Stimulated activated CD8-positive, alpha-beta memory T cell treated with anti-CD3 and anti-CD28 coated beads, Interleukin-4, amount 100 ng/mL, for 24 hours (primary cell): ENCODE measurements at places on chromosomes 11 and 22.

DNA sequence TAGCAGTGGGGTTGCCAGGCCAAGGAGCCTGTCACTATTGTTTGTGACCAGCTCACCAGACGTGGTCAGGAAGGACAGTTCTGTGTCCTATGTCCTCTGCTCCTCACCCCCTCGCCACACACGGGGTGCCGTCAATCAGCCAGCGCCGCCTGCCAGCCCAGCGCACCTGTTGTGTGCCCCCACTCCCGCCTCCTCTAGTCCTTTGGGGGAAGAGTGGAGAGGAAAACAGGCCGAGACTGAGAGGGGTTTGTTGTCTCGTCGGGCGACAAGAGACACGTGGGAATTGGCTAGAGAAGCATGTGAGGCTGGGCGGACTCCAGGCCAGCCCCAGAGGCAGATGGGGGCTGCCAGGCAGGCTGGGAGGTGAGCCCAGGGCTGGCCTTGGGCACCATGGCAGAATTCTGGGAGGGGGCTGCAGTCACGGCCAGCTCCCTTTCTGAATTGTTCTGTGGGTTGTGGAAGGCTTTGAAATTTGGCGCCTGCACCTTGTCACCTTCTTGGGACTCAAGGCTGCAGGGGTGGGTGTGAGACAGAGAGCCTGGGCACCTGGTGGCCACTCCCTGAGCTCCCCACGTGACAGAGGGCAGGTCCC, 3.1 kb upstream of the KCNQ1OT1 start:
- DNase-seq = no peak

DNA sequence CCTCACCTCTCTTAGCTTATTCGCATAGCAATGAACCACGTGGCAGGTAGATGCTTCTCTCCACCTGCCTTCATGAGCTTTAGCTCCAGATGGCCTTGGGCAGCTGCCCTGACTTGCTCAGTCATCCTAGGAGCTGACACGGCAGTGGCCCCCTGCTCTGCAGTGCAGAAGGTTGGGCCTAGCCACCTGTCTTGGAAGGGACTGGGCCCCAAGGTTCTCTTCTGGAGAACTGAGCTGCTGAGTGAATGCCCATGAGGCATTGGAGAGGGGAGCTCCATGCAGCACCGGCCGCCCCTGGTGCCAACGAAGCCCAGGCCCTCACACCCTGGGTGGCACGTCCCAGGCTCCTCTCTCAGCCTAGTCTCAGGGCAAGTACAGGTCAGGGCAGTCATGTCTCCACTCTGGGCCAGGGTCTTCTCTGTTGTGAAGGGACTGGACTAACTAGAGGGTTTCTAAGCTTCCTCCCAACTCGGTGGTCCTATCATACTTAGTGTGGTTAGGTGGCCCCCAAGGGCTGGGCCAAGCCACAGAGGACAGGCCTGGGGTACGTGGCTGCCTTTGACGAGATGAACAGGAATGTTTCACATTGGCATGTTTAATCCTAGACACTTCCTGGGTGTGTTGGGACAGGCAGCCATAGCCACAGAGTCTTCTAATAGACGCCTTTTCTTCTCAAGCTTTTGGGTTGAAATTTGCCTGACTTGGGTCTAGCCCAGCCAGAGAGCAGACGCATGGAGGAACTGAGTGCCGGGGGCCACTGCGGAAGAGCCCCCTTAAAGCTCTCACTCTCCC, 47.9 kb downstream of the ALX4 start:
- no peak for DNase-seq

DNA sequence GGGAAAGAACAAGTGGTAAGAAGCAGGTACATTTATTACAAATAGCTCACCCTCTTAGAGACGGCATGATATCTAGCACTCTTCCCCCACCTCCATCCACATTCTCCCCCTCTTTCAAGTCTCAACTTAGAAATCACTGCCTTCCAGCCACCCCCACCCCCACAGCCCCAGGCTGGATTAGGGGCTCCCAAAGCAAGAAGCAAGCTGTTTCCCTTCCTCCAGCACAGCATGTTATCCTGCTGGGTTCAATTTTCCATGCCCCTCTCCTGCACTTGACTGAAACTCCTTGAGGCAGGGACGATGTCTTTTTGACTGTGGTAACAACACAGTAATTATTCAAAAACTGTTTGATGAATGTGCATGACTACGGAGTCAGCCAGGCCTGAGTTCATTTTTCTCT, 350.7 kb downstream of the LARGE1 start:
- DNase-seq = no peak

DNA sequence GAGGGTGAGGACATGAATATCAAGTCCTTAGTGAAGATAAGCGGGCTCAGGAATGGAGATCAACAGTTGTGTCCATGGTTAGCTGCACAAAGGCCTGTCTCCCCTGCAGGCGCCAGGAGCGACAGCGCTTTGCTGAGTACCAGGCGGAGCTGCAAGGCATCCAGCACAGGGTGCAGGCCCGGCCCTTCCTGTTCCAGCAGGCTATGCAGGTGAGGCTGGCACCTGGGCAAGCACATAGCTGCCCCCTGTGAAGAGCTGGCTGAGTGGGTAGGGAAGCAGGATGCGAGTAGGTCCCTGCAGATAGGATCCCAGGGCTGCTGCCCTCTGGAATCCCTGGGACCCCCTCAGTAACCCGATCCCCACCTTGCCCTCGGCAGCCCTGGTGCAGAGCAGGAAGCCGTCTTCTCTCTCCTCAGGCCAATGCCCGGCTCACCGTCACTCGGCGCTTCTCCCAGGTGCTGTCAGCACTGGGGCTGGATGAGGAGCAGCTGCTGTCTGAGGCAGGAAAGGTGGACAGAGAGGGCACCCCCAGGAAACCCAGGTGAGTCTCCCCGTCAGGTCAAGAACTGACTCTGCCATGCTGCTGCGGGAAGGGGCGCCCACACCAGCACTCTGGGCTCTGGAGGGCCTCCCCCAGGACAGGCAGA, 2.6 kb upstream of the SART1 start:
- DNase-seq = no peak

- DNase-seq = no peak
These were observed 1083.1 kb downstream of the LRRC4C start for GRCh38 chr11:40376331-40376730.

GRCh38 chr22:37138849-37139561, 10.7 kb downstream of the IL2RB start:
- no peak for DNase-seq

DNA sequence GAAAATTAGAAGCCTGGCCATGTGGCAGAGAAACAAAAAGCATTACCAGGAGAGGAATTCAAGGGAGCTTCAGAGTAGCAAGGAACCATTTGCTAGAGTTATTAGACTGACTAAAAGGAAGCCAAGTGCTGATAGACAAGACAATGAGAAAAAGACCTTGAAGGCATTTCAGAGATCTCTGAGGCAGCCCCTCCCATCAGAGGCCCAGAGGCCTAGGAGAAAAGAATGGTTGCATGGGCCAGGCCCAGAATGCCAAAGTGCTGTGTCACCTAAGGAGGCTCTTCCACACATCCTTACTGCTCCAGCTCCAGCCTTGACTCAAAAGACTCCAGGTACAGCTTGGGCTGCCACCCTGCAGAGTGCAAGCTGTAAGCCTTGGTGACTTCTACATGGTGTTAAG, 61.8 kb upstream of the POU2AF2 start:
- no peak for DNase-seq

DNA sequence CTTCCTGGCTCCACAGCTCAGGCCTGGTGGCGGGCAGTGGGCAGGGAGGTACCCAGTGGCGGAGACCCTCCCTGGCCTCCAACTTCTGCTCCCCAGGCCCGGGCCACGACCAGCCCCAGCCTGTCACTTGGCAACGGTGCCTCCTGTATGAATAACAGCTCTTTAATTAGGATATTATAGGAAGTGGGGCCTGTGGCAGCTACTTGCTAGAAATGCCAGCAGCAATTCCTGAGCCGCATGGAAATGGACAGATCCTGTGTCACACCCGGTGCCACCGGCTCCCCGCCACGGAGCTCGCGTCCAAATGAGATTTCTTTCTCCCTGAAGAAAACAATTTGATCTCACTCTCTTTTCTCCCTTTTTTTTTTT, 104.5 kb downstream of the CHST1 start:
- DNase-seq = no peak

DNA sequence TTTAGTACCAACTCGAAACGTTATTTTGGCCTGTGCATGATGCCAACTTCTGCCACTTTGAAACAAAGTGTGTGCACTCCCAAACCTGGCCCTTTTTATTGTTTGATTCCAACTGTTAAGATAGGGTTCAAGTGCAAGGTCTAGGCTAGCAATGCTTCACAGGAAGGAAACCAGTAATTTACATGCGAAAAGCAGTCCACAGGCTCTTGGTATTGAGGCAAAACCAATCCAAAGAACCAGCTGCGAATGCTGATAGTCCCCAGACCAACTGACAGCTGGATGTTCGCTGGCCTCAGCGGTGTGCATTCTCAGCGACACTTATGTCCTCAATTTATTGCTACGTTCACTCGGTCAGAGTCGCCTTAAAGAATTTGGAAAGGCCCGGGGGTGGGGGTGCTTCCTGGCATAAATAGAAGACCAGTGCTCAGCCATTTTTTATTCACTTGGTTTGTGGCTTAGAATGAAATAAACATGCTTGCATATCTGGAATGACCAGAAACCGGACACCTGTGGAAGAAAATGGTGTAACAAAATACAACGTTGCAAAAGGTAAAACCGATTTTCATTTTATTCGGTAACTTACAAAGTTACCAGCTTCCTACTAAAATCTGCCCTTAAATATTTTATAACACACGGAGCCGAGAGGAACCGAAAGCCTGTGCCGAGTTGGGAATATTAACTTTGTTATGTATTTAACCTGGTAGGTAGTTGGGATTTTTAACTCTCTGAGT, 1.6 kb downstream of the CPT1A start:
- no peak for DNase-seq

GRCh38 chr11:1825039-1825740, 9.6 kb upstream of the SYT8 start:
- DNase-seq = no peak
